ENCODE measurements at places on chromosomes 1 and 21.

- DNase-seq = no peak
Measured at GRCh38 chr1:48570568-48570967, 98.6 kb upstream of the SPATA6 start.

- DNase-seq = no peak
Measured at GRCh38 chr1:225580238-225581099, 72.5 kb downstream of the ENAH start.

DNA sequence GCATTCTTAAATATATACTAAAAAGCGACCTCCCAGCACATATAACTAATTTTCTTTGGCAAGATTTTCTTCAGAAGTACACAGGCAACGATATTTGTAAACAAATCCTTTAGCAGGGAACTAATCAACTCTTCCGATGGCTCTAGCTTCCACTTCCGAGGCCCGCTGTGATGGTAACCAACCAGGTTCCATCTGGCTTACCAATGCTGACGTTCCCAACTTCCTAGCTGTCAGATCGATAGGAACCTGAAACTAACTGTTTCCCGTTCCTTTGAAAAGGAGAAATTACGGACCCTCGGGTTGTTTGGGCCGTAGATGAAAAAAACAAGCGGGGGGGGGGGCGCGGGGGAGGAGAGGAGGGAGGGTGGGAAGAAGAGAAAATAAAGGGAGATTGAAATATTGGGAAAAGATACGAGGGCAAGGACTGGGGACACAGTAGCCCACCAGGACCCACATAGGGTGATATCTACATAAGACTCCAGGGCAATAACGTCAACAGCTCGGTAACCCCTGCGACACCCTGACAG is 513 bp downstream of the GTF2B start:
- no peak for DNase-seq

GRCh38 chr1:84089465-84089864 is 54.6 kb upstream of the PRKACB start:
- no peak for DNase-seq

GRCh38 chr1:39633422-39633821 is 6.0 kb downstream of the HEYL start:
- no peak for DNase-seq

DNA sequence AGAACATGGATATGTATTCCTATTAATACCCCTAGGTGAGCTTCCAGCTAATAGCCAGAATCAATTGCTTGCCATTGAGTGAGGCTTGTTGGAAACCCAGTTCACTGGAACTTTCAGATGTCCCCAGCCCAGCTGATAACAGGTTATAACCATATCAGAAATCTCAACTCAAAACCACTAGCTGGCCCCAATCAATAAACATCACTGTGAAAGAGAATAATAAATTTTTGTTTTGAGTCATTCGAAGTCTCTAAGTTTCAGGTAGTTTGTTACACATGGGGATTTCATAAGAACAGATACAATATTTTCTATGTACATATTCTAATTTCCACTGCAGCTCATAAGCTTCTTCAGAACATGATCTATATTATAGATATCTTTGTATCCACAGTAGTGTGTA is 162.9 kb upstream of the SNX7 start:
- DNase-seq = no peak

DNA sequence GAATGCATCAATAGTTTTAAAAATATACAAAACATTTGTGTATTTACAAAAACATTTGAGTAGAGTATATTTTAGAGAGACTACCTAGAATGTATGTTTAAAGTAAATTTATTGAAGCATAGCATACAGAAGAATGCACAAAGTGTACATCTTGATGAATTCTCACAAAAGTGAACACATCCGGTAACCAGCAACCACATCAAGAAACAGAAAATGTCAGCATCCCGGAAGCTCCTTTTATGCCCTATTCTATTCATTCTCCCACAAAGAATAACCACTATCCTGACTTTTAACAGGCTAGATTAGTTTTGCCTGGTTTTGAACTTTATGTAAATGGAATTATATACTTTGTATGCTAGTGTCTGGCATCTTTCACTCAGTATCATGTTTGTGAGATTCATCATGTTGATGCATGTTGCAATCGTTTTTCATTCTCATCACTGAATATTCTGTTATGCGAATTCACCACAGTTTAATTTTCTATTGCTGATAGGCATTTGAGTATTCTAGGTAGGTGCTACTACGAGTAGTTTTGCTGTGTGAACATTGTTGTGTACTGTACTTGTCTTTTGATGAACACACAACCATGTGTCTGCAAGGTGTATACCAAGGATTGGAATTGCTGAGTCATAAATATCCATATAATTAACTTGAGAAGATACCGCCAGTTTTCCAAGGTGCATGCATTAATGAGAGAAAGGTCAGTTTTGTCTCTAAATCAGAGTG is 75.4 kb downstream of the CACHD1 start:
- DNase-seq = no peak

GRCh38 chr1:205942631-205943159 is 561 bp downstream of the SLC26A9 start:
- no peak for DNase-seq

- DNase-seq = no peak
Measured at GRCh38 chr1:24964811-24965570, 34.9 kb upstream of the RUNX3 start.

- DNase-seq = no peak
Measured at GRCh38 chr1:56580771-56581170, 1.4 kb upstream of the PLPP3 start.

DNA sequence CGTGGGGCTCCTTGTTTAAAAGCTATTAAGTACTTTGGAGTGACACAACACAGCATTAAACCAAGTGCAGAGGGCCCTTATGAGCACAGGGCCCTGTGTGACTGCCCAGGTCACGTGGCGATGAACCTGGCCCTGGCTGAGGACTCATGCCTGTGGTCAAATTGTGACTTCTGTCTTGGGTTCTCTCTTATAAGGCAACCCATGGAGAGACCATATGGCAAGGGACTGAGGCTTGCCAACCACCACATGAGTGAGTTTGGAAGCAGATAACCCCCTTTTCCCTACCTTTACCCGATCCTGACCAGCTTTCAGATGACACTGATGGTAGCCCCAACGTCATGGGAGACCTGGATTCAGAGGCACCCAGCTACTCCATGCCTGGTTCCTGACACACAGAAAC is 140.5 kb downstream of the ZBTB18 start:
- DNase-seq = no peak

All from GM04503 (cell line).